Left lung (tissue), 14 donors: ENCODE measurements at places on chromosomes 4 and X.

GRCh38 chr4:10106421-10107039, 10.1 kb downstream of the WDR1 start:
- H3K27me3 ChIP-seq: no peaks in the 10 kb centered on the region
- H3K4me1 ChIP-seq: peaks cover 97% of the 10 kb centered on the region
- H3K27ac ChIP-seq: peak overlapping the region; percentile 74
- peaks cover 71% of the 10 kb centered on the region for H3K36me3 ChIP-seq
- no peak overlapping the region for H3K4me3 ChIP-seq

DNA sequence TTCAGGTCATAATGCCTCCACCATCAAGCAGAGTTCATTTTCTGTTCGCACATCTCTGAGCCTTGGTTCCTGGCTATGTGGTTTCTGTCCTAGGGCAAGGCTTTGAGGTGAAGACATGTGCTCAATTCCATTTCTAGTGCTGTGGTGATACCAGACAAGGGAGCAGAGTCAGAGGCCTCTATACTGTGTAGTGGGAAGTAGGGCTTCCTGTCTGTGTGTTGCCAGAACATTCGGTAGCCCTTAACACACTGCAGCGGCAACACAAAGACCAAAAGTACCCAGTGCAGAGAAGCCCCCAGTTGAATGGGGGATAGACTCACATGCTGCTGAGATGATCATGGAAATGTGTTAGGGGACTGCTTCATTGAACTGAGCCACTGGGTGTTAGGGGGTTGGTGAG, 56.4 kb downstream of the STARD8 start:
- no peak for DNase-seq
- peak overlapping the region; percentile 63 for H3K27ac ChIP-seq
- no peaks in the 10 kb centered on the region for H3K36me3 ChIP-seq
- no peak overlapping the region for H3K4me3 ChIP-seq
- H3K4me1 ChIP-seq: peaks cover 34% of the 10 kb centered on the region
- H3K27me3 ChIP-seq: no peaks in the 10 kb centered on the region

GRCh38 chr4:3658530-3658913, 107.7 kb upstream of the ADRA2C start:
- peaks cover 85% of the 10 kb centered on the region for H3K27me3 ChIP-seq
- no peak for DNase-seq
- no peaks in the 10 kb centered on the region for H3K4me1 ChIP-seq
- H3K36me3 ChIP-seq: no peaks in the 10 kb centered on the region
- no peak overlapping the region for H3K4me3 ChIP-seq

GRCh38 chr4:16192057-16192456, 34.2 kb downstream of the TAPT1 start:
- no peaks in the 10 kb centered on the region for H3K4me1 ChIP-seq
- H3K27ac ChIP-seq: no peak overlapping the region
- no peak for DNase-seq
- no peaks in the 10 kb centered on the region for H3K36me3 ChIP-seq

DNA sequence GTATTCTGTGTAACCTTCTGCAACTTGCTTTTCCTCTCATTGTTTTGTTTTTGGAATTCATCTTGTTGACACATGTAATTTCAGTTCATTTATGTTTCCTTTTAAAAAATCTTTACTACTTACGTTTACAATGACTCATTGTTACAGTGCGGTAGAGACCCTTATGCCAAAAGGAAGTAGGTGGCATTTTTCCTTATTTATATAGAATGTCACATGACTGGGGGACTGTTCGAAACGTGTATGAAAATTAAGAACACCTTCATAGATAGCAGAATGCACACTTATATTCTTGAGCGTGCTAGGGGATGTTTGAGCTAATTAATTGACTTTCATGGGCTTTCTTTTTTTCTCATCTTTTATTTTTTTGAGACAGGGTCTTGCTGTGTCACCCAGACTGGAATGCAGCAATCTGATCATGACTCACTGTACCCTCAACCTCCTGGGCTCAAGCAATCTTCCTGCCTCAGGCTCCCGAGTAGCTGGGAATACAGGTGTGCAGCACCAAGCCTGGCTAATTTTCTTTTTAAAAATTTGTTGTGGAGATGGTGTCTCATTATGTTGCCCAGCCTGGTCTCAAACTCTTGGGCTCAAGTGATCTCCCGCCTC, 7.3 kb downstream of the REPS2 start:
- peaks cover 7% of the 10 kb centered on the region for H3K4me1 ChIP-seq
- H3K36me3 ChIP-seq: no peaks in the 10 kb centered on the region
- H3K4me3 ChIP-seq: no peak overlapping the region
- H3K27ac ChIP-seq: no peak overlapping the region
- H3K27me3 ChIP-seq: peaks cover 13% of the 10 kb centered on the region

- no peak overlapping the region for H3K27ac ChIP-seq
- H3K27me3 ChIP-seq: no peaks in the 10 kb centered on the region
- no peak for DNase-seq
Measured at GRCh38 chr4:153335665-153336064, 8.8 kb upstream of the MND1 start.

- no peaks in the 10 kb centered on the region for H3K27me3 ChIP-seq
- DNase-seq: no peak
- H3K4me1 ChIP-seq: no peaks in the 10 kb centered on the region
- H3K27ac ChIP-seq: no peak overlapping the region
Measured at GRCh38 chr4:168388890-168389289, 70.3 kb upstream of the DDX60 start.

- H3K4me3 ChIP-seq: no peak overlapping the region
- H3K4me1 ChIP-seq: no peaks in the 10 kb centered on the region
- H3K27me3 ChIP-seq: no peaks in the 10 kb centered on the region
- no peak for DNase-seq
Measured at GRCh38 chr4:185800266-185800945, 11.6 kb downstream of the SORBS2 start.

- no peaks in the 10 kb centered on the region for H3K36me3 ChIP-seq
- H3K27ac ChIP-seq: no peak overlapping the region
- no peaks in the 10 kb centered on the region for H3K27me3 ChIP-seq
- H3K4me1 ChIP-seq: no peaks in the 10 kb centered on the region
- H3K4me3 ChIP-seq: no peak overlapping the region
Measured at GRCh38 chr4:32745351-32745750, 2025.2 kb downstream of the PCDH7 start.

DNA sequence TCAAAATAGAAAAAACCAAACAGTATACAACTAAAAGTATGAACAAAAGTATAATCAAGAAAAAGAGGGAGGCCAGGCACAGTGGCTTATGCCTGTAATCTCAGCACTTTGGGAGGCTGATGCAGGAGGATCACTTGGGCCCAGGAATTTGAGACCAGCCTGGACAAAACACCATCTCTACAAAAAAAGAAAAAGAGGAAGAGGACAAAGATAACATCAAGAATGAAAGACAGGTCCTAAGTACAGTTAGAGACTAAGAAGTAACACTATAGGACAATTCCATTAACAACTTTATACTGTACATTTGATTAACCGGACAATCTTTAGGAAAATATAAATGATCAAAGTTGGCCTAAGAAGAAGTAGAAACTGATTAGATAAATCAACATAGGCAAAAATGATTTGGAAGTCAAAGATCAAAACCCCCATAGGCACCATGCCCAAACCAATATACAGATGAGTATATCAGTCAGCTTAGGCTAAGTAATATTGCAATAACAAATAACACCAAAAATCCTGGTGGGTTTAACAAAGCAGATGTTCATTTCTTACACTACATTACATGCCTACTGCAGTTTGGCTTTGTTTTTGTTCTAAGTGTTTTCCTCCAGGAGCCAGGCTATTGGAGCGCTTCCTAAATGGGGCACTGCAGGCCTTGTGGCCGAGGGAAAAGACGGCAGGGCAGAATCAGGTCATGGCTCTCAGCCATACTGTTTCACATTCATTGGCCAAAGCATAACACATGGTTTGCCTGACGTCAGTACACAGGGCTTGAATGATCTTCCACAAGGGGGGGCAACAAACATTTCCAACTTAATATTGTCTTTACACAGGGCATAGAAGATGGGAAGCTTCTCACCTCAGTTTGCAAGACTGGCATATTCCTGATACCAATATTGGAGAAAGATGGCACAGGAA, 42.2 kb upstream of the HGFAC start:
- DNase-seq: no peak
- H3K36me3 ChIP-seq: no peaks in the 10 kb centered on the region
- H3K27me3 ChIP-seq: no peaks in the 10 kb centered on the region
- no peak overlapping the region for H3K4me3 ChIP-seq

GRCh38 chr4:70062000-70062399, 11.8 kb downstream of the HTN1 start:
- H3K4me1 ChIP-seq: no peaks in the 10 kb centered on the region
- H3K27me3 ChIP-seq: no peaks in the 10 kb centered on the region
- DNase-seq: no peak
- H3K27ac ChIP-seq: no peak overlapping the region

DNA sequence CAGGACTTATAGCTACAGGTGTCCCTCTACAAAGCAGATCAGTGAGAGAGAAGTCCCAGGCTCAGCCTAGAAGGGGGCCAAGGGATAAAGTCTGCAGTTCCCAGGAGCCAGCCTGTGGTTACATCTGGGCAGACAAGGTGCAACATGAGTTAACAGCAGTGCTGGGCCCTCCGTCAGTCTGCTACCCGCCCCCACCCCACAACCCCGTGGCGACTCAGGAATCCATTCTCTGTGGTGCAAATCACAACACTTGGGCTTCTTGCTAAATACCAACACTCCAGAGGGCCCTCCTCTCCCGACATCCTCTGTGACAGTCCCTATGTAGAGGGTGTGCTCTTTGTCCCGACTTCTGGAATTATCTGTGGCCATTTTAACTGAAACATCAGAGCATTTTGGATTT, 13.8 kb downstream of the GPM6B start:
- no peak for DNase-seq
- H3K27me3 ChIP-seq: no peaks in the 10 kb centered on the region
- H3K27ac ChIP-seq: no peak overlapping the region
- H3K36me3 ChIP-seq: no peaks in the 10 kb centered on the region

- no peak overlapping the region for H3K4me3 ChIP-seq
- no peak for DNase-seq
- H3K4me1 ChIP-seq: no peaks in the 10 kb centered on the region
- H3K27me3 ChIP-seq: no peaks in the 10 kb centered on the region
Measured at GRCh38 chr4:186642530-186642929, 81.1 kb downstream of the FAT1 start.

DNA sequence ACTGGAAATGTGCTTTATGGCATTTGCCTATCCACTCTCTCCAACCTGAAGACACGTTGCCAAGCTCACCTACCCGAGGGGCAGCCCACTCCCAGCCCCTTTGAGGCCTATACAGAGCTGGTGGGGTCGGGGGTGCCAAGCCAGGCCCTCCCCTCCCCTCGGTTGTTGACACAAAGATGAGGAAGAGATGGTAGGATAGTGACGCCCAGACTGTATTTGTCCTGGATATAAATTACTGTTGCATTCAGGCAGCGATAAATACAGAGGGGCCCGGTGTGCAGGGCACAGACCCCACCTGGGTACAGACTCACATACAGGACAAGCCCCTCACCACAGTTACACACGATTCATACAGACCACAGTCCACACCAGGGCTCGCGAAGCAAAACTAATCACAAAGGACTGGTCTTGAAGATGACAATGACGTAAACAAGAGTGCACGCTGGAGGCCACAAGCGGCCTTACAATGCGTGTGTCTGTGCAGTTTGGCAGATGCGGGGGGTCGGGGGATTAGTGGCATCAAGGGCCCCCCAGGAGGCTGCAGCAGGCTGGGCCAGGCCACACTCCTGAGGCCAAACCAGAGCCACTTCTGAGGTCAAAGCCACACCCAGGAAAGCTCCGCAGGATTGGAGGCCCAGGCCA, 14.6 kb downstream of the DGKQ start:
- no peak for DNase-seq
- no peaks in the 10 kb centered on the region for H3K36me3 ChIP-seq
- no peaks in the 10 kb centered on the region for H3K4me1 ChIP-seq
- no peak overlapping the region for H3K27ac ChIP-seq
- H3K4me3 ChIP-seq: no peak overlapping the region

- H3K4me1 ChIP-seq: no peaks in the 10 kb centered on the region
- no peaks in the 10 kb centered on the region for H3K36me3 ChIP-seq
- H3K27me3 ChIP-seq: no peaks in the 10 kb centered on the region
- no peak overlapping the region for H3K4me3 ChIP-seq
- DNase-seq: no peak
- H3K27ac ChIP-seq: no peak overlapping the region
Measured at GRCh38 chr4:177177541-177178081, 132.1 kb upstream of the NEIL3 start.

GRCh38 chrX:110056419-110056818, 53.5 kb downstream of the TMEM164 start:
- no peak overlapping the region for H3K4me3 ChIP-seq
- no peaks in the 10 kb centered on the region for H3K36me3 ChIP-seq
- no peak overlapping the region for H3K27ac ChIP-seq
- no peak for DNase-seq

DNA sequence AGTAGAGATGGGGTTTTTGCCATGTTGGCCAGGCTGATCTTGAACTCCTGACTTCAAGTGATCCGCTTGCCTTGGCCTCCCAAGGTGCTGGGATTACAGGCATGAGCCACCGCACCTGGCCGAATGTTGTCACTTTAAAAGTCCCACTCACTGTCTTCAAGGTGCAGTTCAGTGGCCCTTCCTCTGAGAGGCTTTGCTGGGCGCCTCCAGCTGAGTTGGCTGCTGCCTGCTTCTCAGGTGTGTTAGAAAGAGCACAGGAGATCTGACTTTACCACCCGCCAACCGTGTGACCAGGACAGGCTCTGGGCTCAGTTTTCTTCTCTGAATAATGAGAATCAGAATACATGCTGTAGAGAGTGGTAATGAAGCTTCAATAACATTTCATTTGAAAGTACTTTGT, 207.4 kb downstream of the CEP135 start:
- no peak for DNase-seq
- H3K27me3 ChIP-seq: no peaks in the 10 kb centered on the region
- H3K4me1 ChIP-seq: no peaks in the 10 kb centered on the region
- no peak overlapping the region for H3K27ac ChIP-seq

DNA sequence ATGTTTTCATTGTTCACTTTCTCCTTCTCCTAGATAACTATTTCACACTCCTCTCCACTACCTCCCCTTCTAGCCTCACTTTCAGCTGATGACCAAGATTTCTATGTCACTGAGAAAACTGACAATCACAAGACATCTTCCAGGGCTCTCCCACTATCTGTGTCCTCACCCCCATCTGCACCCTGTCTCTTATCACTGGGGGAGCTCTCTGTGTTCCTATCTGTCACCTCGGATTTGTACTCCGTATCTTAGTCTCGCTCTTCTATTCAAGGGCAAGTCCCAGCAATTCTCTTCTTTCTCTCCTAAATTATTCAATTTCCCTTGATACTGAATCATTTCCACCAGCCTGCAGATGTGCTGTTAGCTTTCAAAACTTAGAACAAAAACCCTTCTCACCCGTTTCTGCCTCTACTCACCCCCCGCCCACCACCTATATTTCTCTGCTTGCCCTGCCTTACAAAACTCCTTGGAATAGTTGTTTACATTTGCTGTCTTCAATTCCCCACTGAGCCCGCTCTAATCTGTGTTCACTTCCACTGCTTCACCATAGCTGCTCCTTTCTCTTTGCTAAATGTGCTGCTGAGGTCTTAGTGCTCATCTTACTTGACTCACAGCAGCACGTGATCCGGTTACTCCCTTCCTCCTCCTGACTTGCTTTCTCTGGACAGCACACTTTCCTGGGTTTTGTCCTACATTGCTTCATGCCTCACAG, 293.2 kb downstream of the UNC5C start:
- H3K4me1 ChIP-seq: no peaks in the 10 kb centered on the region
- DNase-seq: no peak
- no peak overlapping the region for H3K4me3 ChIP-seq
- no peaks in the 10 kb centered on the region for H3K36me3 ChIP-seq
